ENCODE measurements at places on chromosomes 1 and 21.

DNA sequence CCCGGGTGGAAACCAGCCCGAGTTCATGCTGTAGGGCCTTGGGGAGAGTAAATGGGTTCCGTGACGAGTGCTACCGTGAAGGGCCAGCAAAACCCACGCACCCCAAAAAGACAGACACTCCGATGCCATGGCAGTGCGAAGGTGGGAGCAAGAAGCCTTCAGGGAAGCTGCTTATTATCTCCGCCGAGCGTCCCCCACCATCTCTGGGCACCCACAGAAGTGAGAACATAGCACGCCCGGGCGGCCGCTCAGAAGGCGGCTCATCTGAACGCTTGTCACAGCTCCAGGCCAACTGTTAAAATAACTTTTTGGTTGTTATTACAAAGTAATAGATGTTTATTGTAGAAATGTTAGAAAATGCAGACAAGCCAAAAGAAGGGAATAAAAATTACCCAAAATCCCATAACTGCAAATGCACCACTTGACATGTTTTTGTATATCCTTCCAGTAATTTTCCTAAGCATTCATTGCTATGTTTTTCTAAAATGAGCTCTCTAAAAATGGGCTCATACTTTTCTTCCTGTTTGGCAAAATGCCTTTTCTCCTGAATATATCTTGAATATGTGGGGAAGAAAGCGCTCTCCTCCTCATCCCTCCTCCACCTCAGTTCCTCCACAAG is 234.9 kb downstream of the NPHP4 start:
- DNase-seq: no peak

DNA sequence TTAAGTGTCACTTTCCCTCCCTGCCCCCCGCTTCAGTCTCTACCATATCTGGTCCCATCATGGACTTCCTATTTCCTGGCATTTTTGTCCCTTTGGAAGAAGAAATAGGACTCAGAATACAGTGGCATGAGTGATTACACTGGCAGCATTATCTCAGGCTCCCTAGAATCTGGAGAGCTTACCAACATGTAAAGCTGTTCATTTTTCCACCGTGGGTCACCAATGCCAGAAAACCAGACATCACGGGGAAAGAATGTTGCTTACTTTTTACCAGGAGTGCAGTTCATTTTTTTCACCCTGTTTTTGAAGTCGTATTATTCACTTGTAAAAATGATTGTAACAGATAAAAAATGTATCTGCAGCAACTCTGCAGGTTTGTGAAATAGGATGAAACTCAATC is 44.8 kb downstream of the BACH1 start:
- DNase-seq: no peak

DNA sequence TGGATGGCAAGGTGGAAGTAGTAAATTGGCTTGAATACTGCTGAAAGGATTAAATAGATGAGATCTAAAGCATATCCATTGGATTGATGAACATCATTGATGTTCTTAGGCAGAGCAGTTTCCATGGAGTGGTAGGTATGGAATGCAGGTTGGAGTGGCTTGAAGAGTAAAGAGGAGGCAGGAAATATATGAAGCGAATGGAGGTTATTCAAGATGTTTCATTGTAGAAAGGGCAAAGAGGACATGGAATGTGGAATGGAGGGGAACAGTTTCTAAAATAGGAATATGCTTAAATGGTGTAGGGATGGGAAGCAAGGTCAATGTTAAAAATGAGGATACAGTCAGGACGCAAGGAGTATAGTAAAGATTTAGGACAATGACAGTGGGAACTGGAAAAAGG is 6.1 kb downstream of the OSBPL9 start:
- no peak for DNase-seq

DNA sequence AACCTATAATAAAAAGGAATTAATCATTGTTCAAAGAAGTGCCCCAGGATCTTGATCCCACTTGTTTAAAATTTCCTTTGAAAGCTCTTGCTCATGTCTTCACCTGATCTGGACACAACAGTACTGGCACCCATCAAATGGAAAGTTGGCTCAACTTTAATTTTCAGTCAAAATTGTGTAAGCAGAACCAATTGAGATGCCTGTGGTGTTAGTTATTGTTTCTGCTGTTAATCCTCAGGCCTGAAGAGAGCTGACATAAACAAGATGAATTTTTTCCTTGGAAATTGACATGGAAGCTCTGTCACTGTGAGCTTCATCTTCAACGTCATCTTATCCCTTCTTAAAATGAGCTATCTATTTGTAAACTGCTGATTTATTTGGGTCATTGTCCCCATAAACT is 88.3 kb upstream of the TNFSF4 start:
- DNase-seq: no peak

DNA sequence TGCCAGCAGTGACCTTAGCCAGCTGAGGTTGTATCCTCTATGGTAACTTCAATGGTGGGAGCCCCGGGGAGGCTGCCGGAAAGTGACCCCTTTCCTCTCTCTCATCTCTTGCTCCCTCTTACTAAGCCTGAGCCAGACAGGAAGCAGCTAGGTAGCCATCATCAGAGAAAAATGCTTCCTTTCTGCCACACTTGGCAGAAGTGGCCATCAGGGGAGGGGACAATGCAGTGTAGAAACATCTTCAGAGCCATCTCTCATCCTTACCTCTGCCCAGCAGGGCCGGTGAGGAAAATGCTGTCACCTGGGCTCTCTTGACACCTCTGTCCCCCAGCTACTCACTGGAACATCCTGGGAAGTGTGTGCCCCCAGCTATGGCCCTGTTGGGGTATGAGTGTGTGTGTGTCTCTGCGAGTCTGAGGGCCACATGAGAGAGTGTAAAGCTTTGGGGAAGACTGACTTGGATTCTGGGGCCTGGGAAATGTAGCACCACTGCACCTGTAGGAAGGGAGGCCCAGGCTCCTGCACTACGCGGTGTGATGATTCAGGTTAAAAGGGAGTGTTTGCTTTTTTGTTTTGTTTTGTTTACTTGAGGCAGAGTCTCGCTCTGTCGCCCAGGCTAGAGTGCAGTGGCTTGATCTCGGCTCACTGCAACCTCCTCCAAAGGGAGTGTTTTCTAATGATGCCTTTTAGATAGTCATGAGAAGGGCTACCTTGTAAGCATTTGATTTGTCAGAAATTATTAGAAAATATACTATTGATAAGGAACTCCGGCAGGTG is 48.7 kb upstream of the CNTN2 start:
- DNase-seq: no peak

GRCh38 chr1:72851597-72851996 is 569.3 kb upstream of the NEGR1 start:
- no peak for DNase-seq

All from epithelial cell of prostate (primary cell).